AG09319 (cell line): ENCODE measurements at places on chromosomes 7 and 10.

- DNase-seq, result peak; percentile 44
Observed at GRCh38 chr10:127148066-127148932, 48.1 kb downstream of the INSYN2A start.

DNA sequence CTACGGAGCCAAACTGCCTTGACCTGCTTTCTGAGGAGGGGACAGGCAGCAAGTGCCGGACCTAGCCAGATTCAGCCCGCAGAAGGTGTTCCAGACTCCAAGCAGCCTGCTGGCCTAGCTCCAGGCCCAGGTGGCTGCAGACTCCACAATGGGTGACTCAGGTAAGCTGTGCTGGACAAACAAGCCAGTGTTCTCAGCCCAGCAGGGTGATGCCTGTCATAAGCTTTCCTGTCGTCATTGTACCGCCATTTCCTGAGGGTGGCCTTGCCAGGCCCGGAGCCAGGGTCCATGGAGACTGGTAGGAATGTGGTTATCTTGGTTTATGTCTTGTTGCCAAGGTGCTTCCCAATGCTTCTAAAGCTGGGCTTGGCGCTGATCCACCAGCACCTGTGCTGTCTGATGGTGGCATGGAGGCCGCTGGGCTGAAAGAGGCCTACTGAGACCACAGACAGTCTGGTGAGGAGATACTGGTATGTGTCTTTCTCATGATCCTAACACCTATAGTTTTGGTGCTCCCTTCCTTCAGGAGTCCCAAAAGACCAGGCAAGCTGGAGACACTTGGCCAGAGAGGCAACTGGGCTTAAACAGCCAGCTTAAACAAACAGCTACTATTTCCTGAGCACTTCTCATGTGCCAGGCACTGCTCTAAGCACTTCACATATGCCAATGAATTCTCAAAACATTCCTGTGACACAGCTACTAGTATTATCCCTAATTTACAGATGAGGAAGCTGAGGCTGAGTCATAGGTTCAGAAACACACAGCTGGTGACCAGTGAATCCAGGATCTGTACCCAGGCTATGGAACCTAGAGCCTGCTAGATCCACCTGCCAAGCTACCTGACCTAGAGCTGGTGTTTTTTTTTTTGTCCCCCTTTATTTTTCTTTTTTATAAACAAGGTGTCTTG, 42.0 kb downstream of the ZC3HC1 start:
- no peak for DNase-seq

DNA sequence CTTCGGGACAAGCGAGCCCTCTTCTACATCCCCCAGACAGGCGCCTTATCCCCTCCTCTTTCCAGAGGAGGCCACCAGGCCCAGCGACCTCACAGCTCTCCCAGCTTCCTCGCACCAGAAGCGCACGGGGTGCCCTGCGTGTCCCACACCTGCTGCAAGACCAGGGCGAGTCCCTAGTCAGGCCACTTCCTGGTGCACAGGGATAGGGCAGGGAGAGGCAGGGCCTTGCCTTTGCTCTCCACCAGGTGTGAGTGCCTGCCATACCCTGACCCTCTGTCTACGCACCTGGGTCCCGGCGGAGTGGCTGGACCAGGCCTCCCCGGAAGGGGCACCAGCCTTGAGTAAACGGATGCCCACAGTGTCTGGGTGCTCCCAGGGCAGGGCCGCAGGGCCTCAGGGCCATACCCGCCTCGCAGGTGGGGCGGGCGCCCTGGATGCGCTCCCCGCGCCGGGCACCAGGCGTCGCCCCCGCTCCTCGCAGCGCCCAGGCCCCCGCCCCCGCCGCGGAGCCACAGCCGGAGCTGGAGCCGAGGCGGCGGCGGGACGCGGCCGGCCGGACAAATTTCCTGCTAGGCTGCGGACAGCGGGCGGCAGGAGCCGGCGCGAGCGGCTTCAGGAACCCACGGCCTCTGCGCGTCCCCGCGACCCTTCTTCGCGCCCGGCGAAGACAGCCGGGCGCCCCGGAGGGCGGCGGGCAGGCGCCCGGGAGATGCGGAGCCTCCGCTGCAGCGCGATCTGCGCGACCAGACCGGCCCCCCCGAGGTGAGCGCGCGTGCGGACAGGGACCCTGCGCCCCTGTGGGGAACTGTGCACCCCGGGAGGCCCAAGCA, at the start of gene PTPRE:
Gene PTPRE (plus strand): TSS at position 556 of the 830 bp plus-strand sequence. CDS start 133,779 bp downstream, outside the sequence.
- no peak for DNase-seq

GRCh38 chr10:71124921-71125748, 87.2 kb upstream of the UNC5B start:
- no peak for DNase-seq

DNA sequence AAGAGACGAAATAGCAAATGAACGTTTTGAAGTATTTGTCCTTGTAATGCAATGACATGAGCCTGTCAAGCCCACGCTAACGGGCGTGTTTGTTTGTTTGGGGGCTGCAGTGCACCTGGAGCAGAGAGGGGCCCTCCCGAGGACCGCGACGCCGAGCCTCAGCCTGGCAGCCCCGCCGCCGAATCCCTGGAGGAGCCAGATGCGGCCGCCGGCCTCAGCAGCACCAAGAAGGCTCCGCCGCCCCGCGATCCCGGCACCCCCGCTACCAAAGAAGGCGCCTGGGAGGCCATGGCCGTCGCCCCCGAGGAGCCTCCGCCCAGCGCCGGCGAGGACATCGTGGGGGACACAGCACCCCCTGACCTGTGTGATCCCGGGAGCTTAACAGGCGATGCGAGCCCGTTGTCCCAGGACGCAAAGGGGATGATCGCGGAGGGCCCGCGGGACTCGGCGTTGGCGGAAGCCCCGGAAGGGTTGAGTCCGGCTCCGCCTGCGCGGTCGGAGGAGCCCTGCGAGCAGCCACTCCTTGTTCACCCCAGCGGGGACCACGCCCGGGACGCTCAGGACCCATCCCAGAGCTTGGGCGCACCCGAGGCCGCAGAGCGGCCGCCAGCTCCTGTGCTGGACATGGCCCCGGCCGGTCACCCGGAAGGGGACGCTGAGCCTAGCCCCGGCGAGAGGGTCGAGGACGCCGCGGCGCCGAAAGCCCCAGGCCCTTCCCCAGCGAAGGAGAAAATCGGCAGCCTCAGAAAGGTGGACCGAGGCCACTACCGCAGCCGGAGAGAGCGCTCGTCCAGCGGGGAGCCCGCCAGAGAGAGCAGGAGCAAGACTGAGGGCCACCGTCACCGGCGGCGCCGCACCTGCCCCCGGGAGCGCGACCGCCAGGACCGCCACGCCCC, 118.5 kb downstream of the CYTH3 start:
- no peak for DNase-seq

- no peak for DNase-seq
Observed at GRCh38 chr10:118472415-118473304, 122.8 kb downstream of the PRLHR start.

- no peak for DNase-seq
Observed at GRCh38 chr7:141262101-141263090, 188.5 kb downstream of the TMEM178B start.

GRCh38 chr7:98126311-98127142, 19.9 kb downstream of the LMTK2 start:
- no peak for DNase-seq

DNA sequence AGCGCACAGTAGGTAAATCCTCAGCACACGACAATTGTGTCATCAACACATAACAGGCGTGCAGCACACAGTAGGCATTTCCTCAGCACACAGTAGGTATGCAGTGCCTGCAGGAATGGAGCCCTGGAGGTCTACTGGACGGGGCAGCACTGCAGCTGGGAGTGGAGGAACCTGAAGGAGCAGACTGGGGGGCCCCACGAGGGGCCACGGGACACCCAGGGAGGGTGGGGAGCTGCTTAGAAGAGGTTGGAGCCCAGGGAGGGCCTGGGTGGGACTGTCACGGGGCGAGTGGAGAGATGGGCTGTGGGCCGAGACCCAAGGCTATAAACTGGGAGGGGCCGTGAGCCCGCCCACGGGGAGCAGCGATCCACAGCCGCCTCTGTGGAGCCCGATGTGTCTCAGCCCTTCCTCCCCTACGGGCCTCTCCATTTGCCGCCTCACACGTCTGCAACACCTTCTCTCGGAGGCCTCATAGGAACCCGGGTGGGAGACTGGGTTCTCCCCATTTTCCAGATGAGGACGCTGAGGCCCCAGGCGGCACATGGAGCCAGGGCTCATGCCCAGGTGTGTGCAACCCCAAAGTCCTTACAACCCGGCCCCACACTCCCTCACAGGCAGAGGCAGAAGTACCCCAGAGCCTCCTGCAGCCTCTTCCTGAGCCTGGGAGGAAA, 101.5 kb downstream of the MICALL2 start:
- DNase-seq, result no peak

DNA sequence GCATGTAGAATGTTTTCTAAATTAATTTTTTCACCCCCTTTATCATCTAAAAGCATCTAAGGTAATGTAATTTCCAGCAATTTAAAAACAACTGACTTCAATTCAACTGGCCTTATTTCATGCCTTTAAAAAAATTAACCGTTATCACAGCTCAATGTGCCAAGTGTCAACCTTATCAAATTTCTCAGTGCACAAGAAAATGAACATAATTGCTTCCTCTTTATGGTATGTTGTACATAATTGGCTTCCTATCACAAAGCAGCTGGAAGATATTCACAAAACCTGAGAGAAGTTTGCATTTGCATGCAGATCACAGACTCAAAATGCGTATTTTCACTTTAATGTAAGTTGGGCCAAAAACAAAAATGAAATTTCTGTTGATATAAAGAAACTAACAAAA, 966.4 kb downstream of the GRM8 start:
- no peak for DNase-seq

DNA sequence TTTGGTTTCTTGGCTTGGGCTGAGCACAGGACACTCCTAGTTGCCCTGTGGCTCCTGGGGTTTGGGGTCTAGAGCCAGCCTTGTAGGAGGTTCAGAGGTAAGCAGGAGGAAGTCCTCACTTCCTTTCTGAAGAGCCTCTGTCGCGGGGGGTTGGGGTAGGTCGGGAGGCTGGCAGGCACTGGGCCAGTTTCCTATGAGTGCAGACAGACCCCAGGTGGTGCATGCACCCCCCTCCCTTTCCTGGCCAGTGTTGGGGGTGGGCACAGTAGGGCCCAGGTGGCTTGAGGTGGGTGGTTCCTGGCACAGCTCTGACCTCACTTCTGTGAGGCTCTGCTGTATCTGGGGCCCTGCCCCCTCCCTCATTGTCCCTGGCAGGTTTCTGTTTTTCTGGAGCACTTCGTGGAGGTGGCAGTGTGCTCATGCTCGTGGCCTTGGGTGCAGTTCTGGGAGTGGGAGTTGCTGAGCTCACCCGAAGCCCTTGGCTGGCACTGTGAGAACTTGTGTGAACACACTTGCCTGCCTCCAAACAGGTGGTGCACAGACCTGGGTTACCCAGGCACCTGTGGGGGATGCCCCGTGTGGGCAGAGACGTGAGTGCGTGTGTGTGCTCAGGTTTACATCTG, 1.8 kb downstream of the PALD1 start:
- no peak for DNase-seq

DNA sequence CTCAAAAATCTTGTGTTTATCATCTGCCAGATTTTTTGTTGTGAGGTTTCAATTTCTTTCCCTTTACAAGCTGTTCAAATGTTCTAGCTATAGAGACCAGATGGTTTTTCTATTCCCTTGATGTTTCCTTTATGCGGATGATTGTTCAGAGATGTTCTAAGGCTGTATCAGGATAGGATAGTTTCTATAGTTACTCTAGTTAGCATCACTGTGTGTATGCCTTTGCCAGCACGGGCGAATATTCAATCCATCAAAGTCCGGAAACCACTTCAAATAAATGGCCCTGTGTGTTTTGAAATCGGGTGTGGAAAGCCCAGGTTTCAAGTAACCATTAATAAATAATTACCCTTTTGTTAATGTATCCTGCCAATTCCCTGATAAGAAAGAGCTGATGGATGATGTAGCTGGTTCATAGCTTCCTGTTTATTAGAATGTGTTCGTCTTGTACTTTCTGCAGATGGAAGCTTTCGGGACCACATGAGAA, 149.8 kb upstream of the PRKCQ start:
- DNase-seq, result no peak

DNA sequence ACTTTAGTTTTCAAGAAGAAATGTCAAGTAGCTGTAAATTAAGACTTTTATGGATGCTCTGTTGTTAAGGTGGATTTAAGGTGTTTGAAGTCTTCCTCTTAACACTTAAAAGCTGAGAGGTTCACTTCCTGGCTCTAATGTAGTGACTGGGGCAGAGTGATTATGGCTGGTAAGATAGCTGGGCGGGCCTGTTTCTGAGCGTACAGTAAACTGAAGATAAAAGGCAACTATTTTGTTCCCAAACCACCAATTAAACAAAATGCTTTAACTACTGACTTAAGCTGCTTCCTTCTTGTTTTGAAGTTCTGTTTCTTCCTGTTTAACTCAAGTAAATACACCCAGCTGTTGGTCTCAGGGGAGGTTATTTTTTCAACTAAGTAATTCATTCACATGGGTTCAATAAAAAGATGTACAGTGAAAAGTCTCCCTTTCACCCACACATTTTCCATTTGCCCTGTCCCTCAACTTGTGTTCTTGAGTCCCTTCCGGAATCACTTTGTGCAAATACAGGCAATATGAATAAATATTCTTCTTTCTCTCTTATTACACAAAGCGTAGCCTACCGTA, 19.3 kb downstream of the VWA2 start:
- DNase-seq, result no peak

GRCh38 chr7:37920305-37920848, at the start of gene EPDR1:
EPDR1 (plus strand) TSS chr7:37920640; CDS start chr7:37920940, 300 bp downstream.
- no peak for DNase-seq

DNA sequence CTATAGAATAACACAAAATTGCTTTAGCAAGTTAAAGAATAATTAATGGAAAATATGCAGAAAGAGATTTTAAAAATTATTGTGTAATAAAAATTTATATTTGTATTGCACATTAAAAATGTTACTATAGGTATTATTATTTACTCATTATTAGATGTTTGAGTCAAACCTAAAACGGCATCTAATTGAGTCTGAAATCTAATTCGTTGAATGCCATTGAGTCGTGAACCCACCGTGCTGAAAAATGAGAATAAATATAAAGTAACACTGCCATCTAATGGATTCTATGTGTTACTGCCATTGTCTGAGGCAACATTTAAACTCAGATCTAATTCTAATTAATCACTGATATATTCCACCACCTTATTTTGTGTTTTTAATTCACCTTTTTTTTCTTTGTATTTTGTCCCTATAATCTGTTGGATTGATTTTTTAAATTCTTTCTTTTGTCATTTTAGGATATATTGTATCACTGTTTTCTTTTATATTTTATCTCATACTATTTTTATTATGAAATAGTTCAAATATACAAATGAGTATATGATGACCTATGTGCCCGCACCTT, 62.2 kb downstream of the SAMD9 start:
- no peak for DNase-seq

GRCh38 chr7:132683896-132684690, 107.8 kb upstream of the PLXNA4 start:
- no peak for DNase-seq

DNA sequence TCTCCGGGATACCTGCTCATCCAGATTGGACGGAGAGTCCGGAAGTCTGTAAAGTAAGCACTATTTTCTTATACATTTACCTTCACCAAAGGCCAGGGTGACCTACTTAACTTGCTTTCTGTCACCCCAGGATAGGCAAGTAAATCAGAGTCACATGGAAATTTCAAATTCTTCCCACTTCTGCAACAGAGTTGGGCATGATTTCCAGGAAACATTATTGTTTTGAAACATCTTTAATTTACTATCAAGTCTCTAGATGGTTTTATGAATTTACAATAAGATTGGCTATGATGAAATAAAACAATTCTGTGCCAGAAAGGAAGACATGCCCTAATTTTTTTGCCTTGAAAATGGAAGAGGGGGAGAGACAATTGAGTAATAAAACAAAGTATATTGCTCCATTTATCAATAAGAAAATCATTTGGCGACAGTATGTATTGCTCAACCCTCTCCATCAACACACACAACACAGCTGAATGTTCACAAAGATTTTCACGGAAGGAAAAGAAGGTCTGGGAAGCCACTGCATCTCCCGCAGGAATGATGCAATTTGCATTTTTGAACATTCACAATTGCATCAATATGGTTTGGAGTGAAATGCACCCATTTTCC, 702.8 kb downstream of the PARD3 start:
- DNase-seq, result no peak
